ENCODE measurements at places on chromosomes 6 and 20. TPM values are rescaled to one million over a fixed set of nuclear protein-coding genes. Genes with fewer than 3 reads are reported as not detected.

DNA sequence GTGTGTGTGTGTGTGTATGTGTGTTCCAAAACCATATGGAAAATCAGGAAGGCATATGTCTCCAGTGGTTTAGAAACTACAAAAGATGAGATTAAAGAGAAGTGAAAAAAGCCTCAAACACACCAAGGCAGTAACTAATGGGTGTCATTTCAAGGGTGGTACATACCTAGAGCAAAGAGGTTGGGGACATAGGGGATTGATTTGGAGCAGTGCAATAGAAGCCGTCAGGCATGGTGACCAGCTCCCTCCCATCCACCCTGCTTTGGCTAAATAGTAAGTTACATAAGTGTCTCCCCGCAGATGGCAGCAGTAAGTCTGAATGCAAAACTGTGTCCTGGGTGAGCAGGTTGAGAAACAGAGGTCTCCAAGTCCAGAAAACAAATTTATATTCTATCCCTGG, 10.4 kb upstream of the ELMO2 start:
- H3K4me1 ChIP-seq = peaks cover 4% of the 10 kb centered on the region
- peaks cover 2% of the 10 kb centered on the region for H3K27me3 ChIP-seq
- DNase-seq = no peak
- no peak overlapping the region for H3K4me3 ChIP-seq
- H3K27ac ChIP-seq = no peak overlapping the region
- no peaks in the 10 kb centered on the region for H3K36me3 ChIP-seq

The FAM209B gene
- polyA plus RNA-seq = 0.42 TPM

DNA sequence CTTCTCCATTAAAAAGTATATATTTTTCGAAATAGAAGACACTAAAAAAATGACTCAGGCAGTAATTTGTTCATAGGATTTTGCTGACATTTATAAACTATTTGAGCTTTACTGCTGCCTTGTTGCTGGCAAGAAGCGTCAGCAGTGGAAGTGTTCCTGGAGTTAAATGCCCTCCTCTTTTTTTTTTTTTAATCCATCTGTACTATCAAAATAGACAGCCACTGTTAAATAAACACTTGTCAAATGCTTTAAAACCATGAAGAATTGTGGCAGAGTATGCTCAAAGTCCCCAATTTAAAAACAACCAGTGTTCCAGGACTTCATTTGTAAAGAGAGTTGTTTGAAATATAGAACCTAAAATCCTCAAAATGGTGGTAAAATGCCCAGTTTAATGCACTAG, 253.8 kb downstream of the NKAIN2 start:
- DNase-seq = no peak
- no peaks in the 10 kb centered on the region for H3K27me3 ChIP-seq
- no peaks in the 10 kb centered on the region for H3K36me3 ChIP-seq
- no peaks in the 10 kb centered on the region for H3K4me1 ChIP-seq

DNA sequence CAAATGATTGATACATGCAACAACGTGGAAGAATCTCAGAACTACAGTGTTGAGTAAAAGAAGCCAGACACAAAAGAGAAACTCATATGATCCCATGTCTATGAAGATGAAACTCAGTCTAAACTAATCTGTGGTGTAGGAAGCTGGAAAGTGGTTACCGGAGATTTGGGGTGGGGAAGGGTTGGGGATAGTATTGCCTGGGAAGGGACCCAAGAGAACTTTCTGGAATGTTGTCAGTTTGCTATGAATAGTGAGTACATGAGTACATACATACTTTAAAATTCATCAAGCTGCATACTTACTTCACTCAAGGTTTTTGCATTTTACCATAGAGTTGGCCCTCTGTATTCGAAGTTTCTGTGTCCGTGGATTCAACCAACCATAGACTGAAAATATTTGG, 106.0 kb downstream of the SAMD5 start:
- H3K4me1 ChIP-seq = no peaks in the 10 kb centered on the region
- H3K36me3 ChIP-seq = no peaks in the 10 kb centered on the region
- H3K4me3 ChIP-seq = no peak overlapping the region
- H3K27ac ChIP-seq = no peak overlapping the region
- DNase-seq = no peak
- H3K27me3 ChIP-seq = peaks cover under 1% of the 10 kb centered on the region

- no peaks in the 10 kb centered on the region for H3K36me3 ChIP-seq
- H3K4me1 ChIP-seq = no peaks in the 10 kb centered on the region
- H3K4me3 ChIP-seq = no peak overlapping the region
- DNase-seq = no peak
- H3K27me3 ChIP-seq = no peaks in the 10 kb centered on the region
- no peak overlapping the region for H3K27ac ChIP-seq
Observed at GRCh38 chr6:135640449-135641111, 143.0 kb upstream of the AHI1 start.

GRCh38 chr6:82458147-82458546, 94.5 kb downstream of the TPBG start:
- no peaks in the 10 kb centered on the region for H3K27me3 ChIP-seq
- H3K36me3 ChIP-seq = no peaks in the 10 kb centered on the region

DNA sequence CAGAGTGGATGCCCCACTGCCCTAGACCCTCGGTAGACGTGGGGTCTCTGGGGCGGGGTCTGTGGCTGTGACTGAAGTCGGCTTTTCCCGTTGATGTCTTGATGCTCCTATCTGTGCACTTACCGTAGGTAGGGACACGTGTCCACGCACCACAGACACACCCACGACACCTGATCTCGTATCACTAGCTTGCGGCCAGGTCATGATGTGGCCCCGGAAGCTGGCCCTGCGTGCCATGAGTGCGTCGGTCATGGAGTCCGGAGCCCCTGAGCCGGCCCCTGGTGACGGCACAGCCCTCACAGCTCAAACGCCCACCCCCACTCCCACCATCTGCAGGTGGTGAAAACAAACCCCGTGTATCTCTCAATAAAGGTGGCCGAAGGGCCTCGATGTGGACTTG, 33.9 kb upstream of the MRGBP start:
- no peaks in the 10 kb centered on the region for H3K4me1 ChIP-seq
- no peaks in the 10 kb centered on the region for H3K36me3 ChIP-seq
- peaks cover 90% of the 10 kb centered on the region for H3K27me3 ChIP-seq
- H3K4me3 ChIP-seq = no peak overlapping the region
- no peak for DNase-seq
- H3K27ac ChIP-seq = no peak overlapping the region

DNA sequence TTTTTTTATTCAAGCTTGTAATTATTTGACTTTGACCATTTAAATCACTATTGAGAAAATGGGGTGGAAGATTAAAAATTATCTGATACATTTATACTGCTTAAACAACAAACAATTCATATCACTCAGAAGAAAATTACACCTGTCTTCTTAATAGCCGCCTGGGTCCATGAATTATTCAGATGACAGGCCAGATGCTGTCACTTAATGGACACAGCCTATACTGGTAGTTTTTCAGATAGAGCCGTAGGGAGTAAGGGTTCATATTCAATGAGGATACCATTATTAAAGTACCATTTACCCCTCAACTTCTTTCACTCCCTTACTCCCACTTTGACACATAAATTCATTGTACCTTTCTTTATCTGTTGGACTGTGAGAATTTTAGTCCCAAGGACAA, 1193.4 kb upstream of the MAP3K7 start:
- H3K4me3 ChIP-seq = no peak overlapping the region
- no peaks in the 10 kb centered on the region for H3K4me1 ChIP-seq
- H3K36me3 ChIP-seq = no peaks in the 10 kb centered on the region
- no peak for DNase-seq

GRCh38 chr20:8232332-8232731, 100.3 kb downstream of the PLCB1 start:
- no peaks in the 10 kb centered on the region for H3K27me3 ChIP-seq
- H3K36me3 ChIP-seq = no peaks in the 10 kb centered on the region
- no peak overlapping the region for H3K27ac ChIP-seq
- no peak overlapping the region for H3K4me3 ChIP-seq
- no peak for DNase-seq

DNA sequence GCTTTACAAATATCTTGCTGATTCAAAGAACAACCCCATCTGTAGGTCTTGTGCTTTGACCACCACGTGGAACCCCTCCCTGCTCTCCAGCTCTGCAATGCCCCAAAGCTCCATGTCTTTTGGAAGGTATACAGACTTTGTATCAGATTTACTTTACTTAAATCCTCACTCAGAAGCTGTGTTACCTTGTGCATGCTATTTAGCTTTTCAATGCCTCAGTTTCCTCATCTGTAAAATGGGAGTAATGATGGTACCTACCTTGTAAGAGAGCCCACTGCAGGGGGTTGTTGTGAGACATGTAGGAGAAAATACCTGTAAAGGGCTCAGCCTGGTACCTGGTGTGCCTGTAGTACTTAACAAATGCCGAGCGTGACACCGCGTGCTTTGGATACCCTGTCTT, 200.2 kb upstream of the CHD6 start:
- H3K36me3 ChIP-seq = no peaks in the 10 kb centered on the region
- H3K4me1 ChIP-seq = no peaks in the 10 kb centered on the region
- no peak for DNase-seq
- no peak overlapping the region for H3K4me3 ChIP-seq
- H3K27ac ChIP-seq = no peak overlapping the region

GRCh38 chr20:8074931-8075330, 55.4 kb upstream of the TMX4 start:
- no peak overlapping the region for H3K27ac ChIP-seq
- no peaks in the 10 kb centered on the region for H3K36me3 ChIP-seq
- no peak overlapping the region for H3K4me3 ChIP-seq
- no peak for DNase-seq
- peaks cover 6% of the 10 kb centered on the region for H3K4me1 ChIP-seq
- no peaks in the 10 kb centered on the region for H3K27me3 ChIP-seq

- H3K36me3 ChIP-seq = 0 out of 3 replicates have a peak, but pooled peaks cover 3% of the 10 kb centered on the region
- H3K4me1 ChIP-seq = no peaks in the 10 kb centered on the region
- no peak overlapping the region for H3K4me3 ChIP-seq
- no peaks in the 10 kb centered on the region for H3K27me3 ChIP-seq
- no peak for DNase-seq
Observed at GRCh38 chr20:18647777-18648176, 59.9 kb downstream of the DTD1 start.

DNA sequence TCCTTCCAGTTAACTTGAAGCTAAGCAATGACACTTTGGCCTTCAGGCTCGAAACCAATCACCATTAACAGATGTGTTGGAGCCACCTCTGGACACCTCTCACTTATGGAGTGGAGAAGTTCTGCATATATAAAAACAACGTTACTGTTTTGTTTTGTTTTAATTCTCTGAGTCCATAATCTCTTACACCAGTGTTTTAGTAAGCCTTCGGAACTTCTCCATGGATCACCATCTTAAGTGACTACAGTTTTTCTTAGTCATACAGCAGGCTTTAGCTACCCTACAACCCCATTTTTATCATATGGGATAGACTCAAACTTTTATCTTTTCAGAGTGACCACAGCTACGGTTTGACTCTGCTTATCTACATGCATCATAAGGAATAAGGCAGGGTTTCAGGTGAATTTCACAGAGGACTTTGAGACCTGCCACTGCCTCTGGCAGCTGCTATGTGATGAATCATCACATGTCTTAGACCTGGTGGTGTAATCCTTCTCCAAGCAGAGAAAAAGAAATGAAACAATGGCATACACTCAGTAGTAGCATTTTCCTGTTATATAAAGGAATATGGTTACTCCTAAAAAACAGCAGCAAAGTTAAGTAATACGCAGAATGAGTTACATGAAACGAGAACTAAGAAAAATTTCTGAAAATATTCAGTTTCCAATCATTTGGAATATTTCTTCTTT, 5.5 kb upstream of the HDDC2 start:
- no peak overlapping the region for H3K27ac ChIP-seq
- no peaks in the 10 kb centered on the region for H3K36me3 ChIP-seq
- H3K4me1 ChIP-seq = peaks cover 26% of the 10 kb centered on the region

- H3K36me3 ChIP-seq = no peaks in the 10 kb centered on the region
- 0 out of 2 replicates have a peak, but pooled peaks cover 9% of the 10 kb centered on the region for H3K4me1 ChIP-seq
- H3K27ac ChIP-seq = no peak overlapping the region
- H3K27me3 ChIP-seq = peaks cover 10% of the 10 kb centered on the region
- DNase-seq = no peak
- no peak overlapping the region for H3K4me3 ChIP-seq
Observed at GRCh38 chr6:159865226-159865920, 25.4 kb upstream of the MAS1 start.

DNA sequence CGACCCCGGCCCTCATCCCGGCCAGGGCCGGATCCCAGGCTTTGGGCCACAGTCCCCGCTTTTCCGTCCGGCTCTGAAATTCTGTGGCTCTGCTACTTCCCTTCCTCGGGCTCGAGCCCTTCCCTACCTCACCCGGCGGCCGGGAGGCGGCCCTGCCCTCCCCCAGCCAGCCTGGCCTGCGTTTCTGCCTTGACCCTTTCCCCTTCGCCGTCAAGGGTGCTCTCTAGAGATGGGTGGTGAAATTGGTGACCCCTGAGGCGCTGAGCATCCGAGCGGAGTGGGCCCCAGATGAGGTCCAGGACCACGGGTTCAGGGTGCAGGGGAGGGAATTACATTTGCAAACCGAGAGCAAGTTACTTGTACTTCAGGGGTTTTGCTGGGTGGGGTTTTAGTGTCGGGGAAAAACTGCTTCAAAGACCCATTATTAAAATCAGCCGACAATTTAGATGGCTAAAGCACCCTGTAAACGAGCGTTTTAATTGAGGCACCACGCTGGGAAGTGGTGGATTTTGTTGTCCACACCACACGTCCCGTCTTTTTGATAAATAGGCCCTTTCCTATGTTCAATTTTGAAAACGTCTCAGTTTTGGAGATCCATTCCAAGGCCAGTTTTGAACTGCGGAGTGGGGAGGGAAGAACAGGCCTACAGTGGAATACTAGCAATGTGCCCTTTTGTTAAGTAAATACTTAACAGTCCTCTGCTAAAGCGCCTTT, 9.9 kb downstream of the TFAP2A start:
- DNase-seq = no peak
- H3K27ac ChIP-seq = no peak overlapping the region
- no peaks in the 10 kb centered on the region for H3K4me1 ChIP-seq
- no peak overlapping the region for H3K4me3 ChIP-seq
- no peaks in the 10 kb centered on the region for H3K36me3 ChIP-seq

The CTCFL gene
- 0.04 TPM for polyA plus RNA-seq

DNA sequence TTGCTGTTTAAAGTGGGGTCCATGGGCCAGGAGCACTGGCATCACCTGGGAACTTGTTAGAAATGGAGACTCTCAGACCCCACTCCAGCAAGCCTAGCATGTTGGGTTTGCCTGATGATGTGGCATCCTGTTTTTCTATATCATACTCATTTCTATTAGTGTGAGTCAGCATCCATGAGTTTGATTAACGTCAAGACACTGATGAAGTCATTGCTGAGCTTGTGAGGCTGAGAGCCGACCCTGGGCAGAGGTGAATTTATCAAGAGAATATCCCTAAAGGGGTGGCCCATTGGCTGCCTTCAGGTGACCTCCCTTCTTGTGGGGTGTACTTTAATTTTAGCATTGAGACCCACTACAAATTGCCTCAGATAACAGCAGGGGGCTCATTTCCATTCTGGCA, 43.4 kb upstream of the RNF144B start:
- H3K27me3 ChIP-seq = no peaks in the 10 kb centered on the region
- no peak overlapping the region for H3K27ac ChIP-seq
- H3K36me3 ChIP-seq = no peaks in the 10 kb centered on the region
- H3K4me1 ChIP-seq = no peaks in the 10 kb centered on the region
- no peak for DNase-seq
- no peak overlapping the region for H3K4me3 ChIP-seq

The POM121L2 gene
- polyA plus RNA-seq = 0.01 TPM

The C6orf132 gene
- polyA plus RNA-seq = 0.78 TPM

DNA sequence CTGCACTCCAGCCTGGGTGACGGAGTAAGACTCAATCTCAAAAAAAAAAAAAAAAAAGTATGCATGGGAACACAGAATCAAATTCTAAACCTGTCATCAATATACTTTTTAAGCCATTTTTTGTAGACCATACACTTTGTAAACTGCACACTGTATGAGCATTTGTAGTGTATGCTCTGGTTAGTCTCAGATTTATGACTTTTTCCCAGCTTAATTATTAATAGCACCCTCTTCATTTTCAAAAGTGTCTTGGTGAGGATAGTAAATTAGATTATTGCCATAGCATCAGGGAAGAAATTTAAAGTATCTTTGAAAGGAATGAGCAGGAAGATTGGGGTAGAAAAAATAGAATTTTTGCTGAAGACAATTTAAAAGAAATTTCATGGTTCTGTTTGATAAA, 330.8 kb upstream of the RSPO3 start:
- no peak for DNase-seq
- H3K27ac ChIP-seq = no peak overlapping the region
- H3K4me1 ChIP-seq = no peaks in the 10 kb centered on the region
